ENCODE measurements at places on chromosomes 12 and 14.

DNA sequence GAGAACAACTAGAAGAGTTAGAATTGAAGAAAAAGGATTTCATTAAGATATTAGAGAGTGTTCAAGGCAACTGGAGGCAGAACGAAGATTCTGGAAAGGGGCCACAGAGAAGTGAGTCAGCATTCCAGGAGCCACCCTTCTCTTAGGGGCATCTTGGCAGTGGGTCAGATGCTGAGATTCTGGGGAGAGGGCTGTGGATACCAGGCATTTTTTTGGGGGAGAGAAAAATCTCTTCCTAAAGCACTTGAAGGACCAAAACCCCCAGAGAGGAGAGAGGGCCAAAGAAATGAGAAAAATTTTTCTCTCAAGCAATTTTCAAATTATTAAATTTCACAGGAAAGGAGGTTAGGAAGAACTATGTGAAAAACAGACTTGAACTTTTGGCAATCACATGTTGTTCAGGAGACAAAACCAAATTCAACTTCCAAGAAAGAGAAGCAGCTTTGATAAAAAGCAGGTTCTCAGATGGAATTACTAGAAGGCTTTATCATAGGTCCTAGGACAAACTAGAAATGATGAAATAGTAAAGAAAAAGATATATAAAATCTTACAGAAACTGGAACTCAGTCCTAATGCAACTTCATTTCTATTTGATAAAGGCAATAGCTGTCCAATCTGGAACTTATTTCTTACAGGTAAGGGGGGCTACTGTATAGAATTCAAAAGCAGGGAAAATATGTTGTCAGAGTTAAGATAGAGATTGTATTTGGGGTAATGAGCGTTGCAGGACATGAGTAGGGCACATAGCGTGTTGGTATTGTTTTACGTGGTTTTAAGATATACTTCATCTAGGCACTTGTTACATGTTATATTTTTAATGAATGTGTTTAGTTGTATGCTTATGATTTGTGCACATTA lies 1.1 kb upstream of the CLEC2D start:
- no peak for DNase-seq

GRCh38 chr12:76621582-76622024 lies 62.0 kb upstream of the OSBPL8 start:
- DNase-seq = no peak

DNA sequence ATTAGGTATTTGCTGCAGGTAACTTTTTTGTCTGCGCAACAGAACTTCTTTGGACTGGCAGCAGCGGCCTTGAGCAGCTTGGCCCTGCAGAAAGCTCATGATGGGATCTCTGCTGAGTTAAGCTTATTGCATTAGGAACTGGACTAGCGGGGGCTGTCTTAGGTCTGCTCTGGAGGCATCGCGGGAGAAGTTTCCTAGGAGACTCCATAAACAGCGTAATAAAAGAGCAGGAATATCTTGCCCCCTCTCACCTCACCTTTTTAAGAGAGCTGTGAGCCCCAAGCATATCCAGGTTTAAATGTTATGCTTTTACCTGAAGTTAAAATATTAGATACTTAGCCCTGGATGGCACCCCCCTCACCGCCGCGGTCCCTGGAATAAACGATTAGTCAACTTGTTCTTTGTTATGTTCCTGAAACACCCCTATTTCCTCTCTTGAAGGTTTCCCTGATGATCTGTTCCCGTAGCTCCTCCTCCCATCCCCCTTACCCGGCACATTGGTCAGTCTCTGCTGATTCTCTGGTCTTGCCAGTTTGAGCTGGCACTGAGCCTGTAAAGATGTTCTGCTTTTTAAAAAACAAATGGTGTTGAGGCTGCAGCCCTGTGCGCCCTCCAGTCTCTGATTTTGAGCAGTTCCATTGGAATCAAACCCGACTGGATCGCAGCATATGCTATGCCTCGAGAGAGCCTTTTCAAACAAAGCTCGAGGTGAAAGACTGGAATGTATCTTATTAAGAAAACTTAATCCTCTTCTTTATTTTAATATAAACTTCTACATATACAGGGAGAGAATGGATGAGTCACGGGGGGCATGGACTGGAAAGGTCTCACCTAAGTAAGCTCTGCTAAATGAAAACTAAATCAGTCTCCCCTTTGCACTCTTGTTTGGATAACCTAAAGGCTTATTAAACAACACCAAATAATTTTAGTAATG lies 1.9 kb downstream of the MLXIP start:
- DNase-seq = no peak

DNA sequence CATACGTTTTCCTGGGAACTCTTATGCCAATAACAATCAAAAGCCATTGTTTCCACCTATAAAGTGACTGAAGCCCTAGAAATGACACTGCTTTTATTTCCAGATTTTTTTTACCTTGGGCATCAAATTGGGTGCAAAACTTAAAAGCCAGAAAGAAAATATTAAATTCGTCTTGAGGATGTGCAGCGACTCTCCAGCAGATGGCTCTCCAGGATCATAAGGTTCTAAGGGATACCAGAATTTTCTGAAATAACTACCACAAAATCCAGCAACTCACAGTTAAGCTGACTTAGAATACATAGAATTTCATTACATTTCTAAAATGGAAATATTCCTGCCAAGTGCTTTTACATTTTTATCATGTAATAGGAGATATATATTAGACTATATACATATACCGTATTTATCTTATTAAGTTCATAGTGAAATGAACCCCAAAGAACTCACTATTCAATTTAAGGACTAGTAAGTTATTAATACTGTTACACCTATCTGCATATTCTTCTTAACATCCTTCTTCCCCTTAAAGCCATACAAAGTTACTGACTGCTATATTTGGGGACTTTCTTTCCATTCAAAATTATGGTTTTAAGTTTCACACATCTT lies 44.0 kb downstream of the ARMH4 start:
- DNase-seq = peak; percentile 35

DNA sequence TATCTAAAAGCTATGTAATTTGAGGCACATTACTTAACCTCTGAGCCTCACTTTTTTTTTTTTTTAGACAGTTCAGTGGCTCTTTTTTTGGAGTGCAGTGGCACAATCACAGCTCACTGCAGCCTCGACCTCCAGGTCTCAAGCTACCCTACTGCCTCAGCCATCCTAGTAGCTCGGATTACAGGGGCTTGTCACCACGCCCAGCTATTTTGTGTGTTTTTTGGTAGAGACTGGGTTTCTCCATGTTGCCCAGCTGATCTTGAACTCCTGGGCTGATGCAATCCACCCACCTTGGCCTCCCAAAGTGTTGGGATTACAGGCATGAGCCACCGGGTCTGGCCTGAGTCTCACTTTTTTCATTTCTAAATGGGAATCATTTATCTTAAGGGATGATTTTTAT lies 192.0 kb upstream of the PDZRN4 start:
- no peak for DNase-seq

DNA sequence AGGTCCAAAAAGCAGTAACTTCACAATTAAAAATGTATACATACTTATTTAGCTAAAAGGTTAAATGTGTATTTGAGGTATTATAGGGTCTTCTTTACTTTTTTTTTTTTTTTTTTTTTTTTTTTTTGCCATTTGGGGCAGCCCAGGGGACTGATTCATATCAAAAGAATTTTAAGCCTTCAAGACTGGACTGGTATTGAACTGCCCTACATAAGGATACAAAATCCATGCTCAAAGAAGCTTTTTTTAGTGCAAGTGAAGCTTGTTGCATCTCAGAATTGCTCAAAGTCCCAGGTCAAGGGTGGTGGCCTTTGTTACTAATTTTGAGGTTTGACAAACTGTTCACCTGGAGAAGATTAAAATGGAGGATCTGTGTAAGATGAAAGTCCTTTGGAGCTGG lies 124.0 kb downstream of the APAF1 start:
- no peak for DNase-seq

GRCh38 chr12:47722136-47722834 lies 3.0 kb downstream of the ENDOU start:
- DNase-seq = no peak

DNA sequence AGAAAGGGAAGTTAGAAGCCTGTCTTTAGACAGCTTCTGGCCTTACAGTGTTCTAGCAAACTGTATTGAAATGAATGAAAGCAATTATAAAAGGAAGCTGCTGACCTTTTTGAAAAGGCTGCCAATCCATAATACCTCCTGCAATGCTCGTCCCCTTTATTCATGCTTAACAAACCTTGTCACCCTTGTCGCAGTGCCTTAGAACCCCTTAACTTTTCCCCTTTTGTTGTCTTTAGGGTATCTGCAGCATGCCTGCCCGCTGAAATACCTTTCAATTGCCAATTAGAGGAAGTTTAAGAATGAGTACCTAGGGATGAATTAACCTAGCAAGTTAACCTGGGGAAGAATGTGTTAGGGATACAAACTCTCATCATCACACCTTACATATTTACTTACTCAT lies 731.2 kb downstream of the RERGL start:
- DNase-seq = no peak

GRCh38 chr12:84701041-84701440 lies 211.6 kb downstream of the SLC6A15 start:
- DNase-seq = no peak

DNA sequence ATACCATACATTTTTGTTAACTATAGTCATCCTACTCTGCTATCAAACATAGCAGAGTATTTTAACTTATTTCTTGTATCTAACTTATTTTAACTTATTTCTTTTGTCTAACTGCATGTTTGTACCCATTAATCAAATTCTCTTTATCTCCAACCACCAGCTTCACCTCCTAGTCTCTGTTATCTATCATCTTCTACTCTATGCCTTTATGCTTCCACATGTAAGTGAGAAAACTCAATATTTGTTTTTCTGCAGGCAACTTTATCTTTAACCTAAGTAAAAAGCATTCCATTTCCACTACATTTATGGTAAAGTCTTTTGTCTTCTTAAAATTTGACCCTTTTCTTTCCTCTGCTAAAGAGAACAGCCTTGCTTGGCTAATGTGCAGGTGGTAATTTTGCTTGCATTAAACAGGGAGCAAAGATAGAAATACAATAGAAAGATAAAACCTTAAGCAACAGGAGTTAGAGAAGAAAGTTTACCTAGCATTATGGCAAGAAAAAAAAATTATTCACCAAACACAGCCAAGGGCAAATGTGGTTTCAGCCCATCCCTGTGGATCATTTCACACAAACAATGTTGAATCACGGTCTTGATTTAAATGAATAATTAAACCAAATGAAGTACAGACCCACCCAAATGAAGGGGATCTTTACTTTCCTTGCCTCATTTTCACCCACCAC lies 110.9 kb upstream of the TSPAN8 start:
- no peak for DNase-seq

GRCh38 chr12:27462151-27462694 lies 15.7 kb downstream of the SMCO2 start:
- DNase-seq = no peak

- DNase-seq = no peak
Measured at GRCh38 chr12:27705263-27705662, 5.4 kb upstream of the MRPS35 start.

DNA sequence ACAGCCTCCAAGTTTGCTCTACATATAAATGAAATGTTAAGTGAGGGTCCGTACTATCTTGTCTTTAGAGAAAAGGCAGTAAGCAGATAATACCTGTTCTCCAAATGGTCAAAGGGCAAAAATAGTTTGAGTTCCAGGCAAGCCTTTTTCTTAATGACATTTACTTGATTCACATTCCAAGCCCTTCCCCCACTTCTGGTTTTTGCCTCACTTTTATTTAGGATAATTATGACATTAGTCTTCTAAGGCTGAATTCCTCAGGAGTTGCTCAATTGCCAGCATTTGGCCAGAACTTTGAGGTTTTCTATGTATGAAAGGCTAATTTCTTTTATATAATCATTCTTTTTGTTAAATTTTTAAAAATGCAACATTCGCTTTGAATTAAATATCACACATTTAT lies 62.5 kb upstream of the DUSP6 start:
- no peak for DNase-seq

- DNase-seq = no peak
Measured at GRCh38 chr12:69886109-69886508, 61.1 kb downstream of the MYRFL start.

DNA sequence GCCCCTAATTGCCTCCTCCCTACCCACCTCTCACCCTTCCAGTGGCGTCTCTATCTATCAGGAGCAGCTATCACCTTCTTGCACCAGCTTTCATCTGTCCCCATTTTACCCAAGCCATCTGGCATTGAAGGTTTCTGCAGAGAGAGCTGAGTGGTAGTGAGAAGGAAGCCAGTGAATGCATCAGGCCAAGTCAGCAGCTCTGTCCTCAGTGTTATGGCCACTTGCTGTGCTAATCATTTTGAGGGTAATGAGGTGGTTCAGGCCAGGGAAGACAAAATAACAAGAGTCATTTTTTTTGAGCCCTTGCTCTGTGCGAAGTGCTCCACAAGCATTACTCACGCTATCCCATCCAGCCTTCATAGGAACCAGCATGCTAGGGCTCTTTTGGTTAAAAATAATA lies 164.7 kb downstream of the SUDS3 start:
- no peak for DNase-seq

GRCh38 chr12:120453060-120453750 lies 7.0 kb downstream of the GATC start:
- no peak for DNase-seq

DNA sequence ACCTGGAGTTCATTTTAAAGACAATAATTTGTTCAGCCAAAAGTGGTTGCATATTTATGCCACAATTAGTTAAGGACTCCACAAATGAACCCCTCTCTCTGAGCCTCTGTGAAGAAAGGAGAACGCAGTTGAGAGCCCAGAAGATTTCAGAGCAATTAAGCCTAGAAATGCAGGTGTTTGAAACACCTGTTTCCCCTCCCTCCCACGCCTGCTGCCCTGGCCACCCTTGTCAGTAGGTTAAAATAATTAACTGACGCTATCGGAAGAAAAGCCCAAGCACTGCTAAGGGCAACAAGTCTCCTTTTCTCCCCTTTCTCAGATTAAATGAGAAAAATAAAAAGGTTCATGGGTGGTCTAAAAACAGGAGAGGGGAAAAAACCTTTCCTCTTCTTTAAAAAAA lies 99.2 kb downstream of the PPM1A start:
- no peak for DNase-seq

DNA sequence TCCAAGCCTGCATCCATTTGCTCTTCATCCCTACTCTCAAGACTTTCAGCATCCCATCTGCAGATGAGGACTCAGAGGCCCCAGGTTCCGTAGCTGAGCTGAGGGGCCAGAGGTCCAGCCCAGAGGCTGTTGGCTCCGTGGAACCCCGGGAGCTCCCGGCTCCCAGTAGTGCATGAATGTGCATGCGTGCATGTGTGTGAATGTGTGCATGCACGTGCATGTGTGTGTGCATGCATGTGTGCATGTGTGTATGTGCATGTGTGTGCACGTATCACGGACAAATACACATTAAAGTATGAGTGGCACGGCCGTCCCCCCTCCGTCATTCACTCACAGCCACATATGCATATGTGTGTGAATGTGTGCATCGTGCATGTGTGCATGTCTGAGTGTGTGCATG lies 149.9 kb downstream of the KIF26A start:
- peak; percentile 57 for DNase-seq

GRCh38 chr12:58884916-58885315 lies 35.4 kb downstream of the LRIG3 start:
- DNase-seq = no peak

GRCh38 chr14:20409226-20409625 lies 4.1 kb downstream of the TEP1 start:
- no peak for DNase-seq

- no peak for DNase-seq
Measured at GRCh38 chr12:128236525-128236924, 30.4 kb upstream of the TMEM132C start.
